Stimulated activated CD4-positive, alpha-beta T cell treated with anti-CD3 and anti-CD28 coated beads, Interleukin-4, amount 100 ng/mL, for 24 hours (primary cell): ENCODE measurements at places on chromosomes 12 and 14.

- DNase-seq: no peak
Observed at GRCh38 chr14:96925422-96925821, 128.2 kb downstream of the VRK1 start.

GRCh38 chr12:26599096-26599695 is 233.8 kb downstream of the ITPR2 start:
- DNase-seq: no peak

DNA sequence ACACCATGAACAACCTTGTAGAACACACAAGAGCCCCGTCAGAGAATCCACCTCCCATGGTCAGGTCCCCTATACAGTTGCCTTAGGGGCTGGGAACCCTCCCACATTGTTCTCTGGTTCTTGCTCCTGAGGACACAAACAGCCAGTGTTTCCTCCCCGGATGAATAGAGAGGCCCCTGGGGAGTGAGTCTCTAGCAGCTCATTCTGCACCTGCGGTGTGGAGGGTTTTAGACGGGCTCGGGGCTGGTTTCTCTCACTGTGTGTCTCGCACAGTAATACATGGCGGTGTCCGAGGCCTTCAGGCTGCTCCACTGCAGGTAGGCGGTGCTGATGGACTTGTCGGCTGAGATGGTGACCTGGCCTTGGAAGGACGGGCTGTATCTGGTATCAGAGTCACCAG is 1052.1 kb downstream of the TMEM121 start:
- no peak for DNase-seq

- DNase-seq: no peak
Observed at GRCh38 chr14:57736391-57736790, 129.5 kb downstream of the SLC35F4 start.

GRCh38 chr12:10632226-10632625 is 18.8 kb upstream of the MAGOHB start:
- DNase-seq: no peak

DNA sequence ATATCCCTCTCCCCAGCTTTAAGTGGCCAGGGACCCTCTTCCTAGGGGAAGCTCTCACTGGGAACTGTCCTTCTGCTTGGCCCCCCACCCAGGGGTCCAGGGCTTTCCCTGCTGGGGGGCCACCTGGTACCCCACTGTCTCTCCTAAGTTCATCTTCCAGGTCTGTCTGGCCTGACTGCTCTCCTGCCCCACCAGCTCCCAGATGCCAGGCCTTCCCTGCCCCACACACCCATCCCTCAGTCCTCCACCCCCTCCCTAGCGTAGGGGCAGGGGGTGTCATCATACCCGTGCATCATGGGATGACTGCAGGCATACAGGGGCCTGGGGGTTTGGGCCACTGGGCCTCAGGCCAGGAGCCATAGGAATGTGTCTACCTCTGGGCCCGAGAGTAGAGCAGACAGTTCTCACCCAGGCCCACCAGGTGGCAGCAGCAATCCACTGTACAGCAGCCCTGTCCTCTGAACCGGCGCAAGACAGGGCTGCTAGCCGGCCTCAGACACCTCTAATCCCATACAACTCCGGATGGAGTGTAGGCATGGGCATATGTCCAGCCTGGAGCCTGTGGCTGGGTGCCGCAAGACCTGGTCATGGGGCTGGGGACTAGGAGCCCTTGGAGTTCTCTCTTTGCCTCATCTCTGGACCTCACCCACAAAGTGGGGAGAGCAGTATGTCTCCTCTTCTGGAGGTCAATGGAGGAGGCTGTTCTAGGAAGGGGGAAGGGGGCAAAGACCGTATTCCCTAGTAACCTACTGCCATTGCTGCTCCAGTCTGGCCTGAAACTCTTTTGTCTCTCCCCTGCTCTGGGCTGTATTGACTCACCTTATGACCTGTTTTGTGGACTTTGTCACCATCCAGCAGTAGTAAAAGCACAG is 10.0 kb upstream of the SMARCD1 start:
- peak; percentile 86 for DNase-seq
